ENCODE measurements at places on chromosomes 3 and 15. TPM values are rescaled to one million over a fixed set of nuclear protein-coding genes. Genes with fewer than 3 reads are reported as not detected.

DNA sequence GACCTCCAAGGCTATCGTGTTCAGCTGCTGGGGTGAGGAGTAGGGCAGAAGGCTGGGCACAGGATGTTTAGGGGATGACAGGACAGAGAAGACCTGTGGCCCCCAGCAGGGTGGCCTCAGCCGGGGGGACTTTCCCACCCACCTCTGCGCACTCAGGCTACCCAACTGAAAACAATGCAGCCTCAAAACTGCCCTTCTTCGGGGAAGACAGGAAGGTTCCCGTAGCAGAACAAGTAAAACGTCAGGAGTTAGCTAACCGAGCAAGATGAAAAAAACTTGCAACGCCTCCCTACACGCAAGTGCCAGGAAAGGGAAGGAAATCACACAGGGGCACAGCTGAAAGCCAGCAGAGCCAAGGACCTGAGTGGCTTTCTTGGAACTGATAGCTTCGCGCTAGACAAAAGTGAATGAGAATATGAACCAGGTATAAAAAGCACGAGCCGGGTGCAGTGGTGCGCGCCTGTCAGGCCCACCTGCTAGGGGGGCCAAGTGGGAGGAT, 38.4 kb upstream of the FURIN start:
- DNase-seq, result no peak

The HGD gene
- total RNA-seq, result 0.39 TPM

- no peak for DNase-seq
These were observed 42.7 kb downstream of the MAP6D1 start for GRCh38 chr3:183782576-183783276.

DNA sequence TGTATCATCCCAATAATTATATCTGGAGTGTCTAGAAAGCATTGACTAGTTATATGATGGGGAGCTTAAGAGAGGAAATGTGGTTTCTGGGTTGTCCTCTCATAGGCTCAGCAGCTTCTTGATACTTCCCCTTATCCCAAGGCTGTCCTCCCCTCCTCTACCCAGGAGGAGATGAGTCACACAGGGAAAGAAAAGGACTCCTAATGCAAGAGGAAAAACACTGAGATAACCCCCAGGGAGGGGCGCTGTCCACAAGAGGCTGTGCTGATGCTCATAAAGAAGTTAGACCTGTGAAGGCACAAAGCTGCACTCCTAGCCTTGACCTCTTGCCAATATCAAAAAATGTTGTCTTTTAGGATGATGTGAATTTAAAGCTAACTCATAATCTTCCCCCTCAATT, 28.8 kb upstream of the GYG1 start:
- peak; percentile 48 for DNase-seq

The PRR20G gene
- total RNA-seq, result not detected

DNA sequence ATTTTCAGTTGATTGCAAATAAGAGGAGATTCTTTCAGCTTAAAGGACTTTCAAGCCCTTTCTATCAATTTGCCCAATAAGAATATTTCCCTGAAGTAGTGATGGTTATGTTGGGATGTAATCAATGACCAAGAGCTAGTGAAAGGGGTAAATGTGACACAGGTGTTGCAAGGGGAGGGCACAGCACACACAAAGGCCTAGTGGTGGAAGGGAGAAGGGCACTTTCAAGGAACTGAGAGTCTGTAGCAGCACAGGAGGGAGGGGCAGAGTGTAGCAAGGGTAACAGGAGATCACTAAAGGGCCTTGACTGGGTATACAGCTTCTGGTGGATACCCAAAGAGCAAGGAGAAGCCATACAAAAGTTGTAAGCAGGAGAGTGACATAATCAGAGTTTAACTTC, 217.8 kb upstream of the ARHGEF26 start:
- no peak for DNase-seq

DNA sequence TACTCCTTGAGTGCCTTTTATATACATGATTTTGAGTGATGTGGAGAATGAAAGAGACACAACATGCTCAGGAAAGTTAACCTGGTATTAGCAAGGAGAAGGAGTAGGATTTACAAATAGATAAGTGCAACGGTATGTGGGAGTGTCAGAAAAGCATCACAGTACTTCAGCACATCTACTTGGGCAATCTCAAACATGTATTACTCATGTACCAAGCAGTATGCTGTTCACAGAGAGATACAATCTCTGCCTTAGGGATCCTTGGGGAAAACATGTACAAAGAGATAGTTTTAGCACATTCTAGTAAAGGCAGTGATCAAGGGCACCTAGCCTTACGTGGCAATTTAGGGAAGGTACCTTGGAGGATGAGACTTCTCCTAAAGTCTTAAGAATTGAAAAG, 146.5 kb downstream of the FILIP1L start:
- no peak for DNase-seq

DNA sequence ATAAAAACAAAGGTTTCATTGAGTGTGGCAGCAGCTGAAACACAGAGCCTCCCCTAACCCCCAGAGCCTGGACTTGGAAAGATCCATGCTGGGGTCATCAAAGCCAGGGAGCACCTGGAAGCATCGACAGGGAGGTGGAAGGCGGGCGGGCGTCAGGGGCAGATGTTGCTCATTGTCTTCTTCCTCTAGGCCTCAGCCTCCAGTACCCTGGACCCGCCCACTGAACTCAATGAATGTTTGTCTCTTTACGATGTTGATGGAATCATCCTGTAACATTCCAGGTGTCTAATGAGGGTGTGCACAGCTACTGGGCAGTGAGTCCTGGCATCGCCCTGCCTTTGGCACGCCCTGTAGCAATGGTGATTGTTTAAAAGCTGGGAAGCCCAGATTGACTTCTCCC, 9.8 kb downstream of the GP5 start:
- no peak for DNase-seq

- no peak for DNase-seq
These were observed 66.8 kb upstream of the PXYLP1 start for GRCh38 chr3:141164852-141165251.

The PDIA5 gene
- 50.4 TPM for total RNA-seq

DNA sequence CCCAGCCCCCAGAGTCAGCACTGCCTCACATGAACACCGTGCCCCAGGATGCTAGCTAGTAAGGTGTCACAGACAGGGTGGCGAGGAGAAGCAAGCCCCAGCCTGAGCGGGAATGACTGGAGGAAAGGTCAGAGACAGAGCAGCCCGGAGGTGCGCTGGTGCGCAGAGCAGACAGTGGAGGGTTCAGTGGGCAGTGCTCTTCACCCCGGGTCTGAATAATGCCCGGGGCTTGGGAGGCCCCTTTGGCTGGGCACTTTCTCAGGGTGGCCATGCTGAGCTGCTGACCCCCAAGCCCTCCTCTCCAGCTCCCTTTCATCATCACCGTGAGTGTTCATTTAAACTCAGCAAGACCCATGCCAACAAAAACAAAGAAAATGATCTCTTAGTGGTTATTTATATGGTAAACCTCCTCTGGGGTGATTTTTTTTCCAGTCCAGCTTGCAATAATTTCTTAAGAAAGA, 110.8 kb downstream of the VGLL4 start:
- DNase-seq, result peak; percentile 68

DNA sequence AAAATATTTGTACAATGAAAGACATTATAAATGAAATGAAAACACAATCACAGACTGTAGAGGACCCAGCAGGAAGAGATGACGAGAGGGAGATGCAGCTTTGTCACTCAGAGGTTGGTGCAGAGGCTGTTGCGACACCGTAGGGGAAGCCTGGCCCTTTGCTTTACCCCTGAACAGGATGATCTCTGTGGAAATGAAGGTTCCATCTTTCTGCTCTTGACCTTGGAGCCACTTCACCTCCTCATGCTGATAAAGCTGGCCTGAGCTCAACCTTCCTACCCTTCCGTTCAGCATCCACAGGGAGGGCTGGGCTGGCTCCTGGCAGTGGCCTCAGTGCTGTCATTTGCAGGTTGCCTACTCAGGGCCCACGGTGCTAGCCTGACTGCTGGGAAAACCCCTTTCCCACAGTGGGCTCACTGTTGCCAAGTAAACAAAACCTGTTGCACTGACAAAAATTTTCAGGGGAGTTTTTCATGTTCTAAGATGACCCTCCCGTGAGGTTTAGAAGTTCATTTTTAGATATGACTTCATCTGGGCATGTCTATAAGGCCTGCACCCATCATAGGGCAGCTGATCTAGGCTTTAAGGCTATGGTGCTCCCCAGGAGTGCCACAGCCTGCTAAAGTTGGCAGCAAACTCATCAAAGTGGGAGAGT, 3.0 kb upstream of the CD80 start:
- no peak for DNase-seq

GRCh38 chr3:40120806-40121205, 188.7 kb upstream of the EIF1B start:
- no peak for DNase-seq

The ACKR4 gene
- total RNA-seq, result 15.5 TPM

Data from aorta (tissue), 5 donors.